ENCODE measurements at places on chromosomes 5 and 9.

GRCh38 chr9:2570615-2571479, 50.7 kb upstream of the VLDLR start:
- no peak for DNase-seq

- no peak for DNase-seq
Measured at GRCh38 chr5:171578829-171579491, 159.5 kb downstream of the FGF18 start.

- DNase-seq: no peak
Measured at GRCh38 chr5:10364186-10364689, 10.7 kb downstream of the MARCHF6 start.

DNA sequence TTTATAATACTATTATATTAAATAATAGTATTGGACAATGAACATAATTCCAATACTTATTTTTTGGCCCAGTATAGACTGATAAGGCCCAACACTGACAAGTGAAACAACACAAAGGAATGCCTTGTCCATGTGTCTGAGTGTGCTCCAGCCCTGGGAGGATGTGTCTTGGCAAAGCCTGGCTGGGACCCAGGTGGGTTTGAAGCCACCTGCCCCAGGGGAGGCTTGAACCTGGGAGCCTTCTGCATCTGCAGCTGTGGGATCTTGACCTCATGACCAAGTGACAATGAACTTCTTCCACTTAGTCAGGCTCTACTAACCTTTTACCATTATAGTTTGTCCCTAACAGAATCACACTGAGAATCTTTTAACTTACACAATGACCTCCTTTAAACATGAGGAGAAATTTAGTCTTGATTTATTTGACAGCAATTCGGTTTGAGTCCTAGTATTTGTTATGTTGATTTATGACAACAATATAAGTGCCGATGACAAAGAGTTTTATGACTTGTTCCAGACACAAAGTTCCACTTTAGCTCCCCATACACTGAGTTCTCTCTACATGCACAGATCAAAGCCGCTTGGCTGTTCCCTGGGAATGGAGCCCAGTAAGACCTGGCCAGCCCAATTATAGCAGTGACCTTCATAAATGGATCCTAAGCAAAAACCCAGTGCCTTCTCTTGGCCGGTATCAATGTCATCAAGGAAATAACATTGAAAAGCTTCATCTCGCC, 294.5 kb downstream of the CTNND2 start:
- no peak for DNase-seq

GRCh38 chr5:171427318-171428167, 8.1 kb downstream of the FGF18 start:
- no peak for DNase-seq

- DNase-seq: no peak
Measured at GRCh38 chr5:133806847-133807246, 161.6 kb downstream of the C5orf15 start.

DNA sequence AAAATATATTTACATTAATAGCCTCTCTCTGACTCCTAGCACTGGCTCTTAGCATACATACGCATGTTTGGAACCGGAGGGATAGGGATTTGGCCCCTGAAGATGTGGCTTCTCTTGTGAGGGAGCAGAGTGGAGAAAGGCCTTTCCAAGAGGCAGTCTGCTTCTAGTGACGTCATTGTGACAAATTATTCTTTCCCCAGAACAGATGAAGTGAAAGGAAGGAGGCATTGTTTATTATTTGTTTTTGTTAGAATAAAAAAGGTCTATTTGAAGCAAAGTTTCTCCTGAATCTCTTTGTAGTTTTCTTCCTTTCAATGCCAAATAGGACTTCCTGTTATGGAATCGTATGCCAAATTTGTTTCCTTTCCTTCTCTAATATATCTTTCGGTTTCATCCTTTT, 361.6 kb downstream of the ICE1 start:
- no peak for DNase-seq

DNA sequence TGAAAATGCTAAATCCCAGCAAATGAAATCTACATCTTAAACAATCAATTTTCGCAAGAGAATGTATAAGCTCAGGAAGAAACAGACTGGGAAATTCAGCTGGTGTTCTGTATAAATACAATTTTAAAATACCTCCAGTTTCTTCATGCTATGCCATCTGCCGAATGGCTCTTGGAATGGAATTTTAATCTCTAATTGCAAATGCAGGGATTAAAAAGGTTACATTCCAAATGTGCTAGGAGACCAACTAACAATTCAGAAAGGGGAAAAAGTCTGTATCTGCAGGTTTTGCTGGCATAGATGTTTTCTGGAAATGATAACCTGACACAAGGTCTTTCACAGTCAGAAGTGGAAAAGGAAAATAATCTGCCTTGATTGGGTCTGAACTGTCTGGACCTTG, 379.7 kb downstream of the MAT2B start:
- DNase-seq: no peak

DNA sequence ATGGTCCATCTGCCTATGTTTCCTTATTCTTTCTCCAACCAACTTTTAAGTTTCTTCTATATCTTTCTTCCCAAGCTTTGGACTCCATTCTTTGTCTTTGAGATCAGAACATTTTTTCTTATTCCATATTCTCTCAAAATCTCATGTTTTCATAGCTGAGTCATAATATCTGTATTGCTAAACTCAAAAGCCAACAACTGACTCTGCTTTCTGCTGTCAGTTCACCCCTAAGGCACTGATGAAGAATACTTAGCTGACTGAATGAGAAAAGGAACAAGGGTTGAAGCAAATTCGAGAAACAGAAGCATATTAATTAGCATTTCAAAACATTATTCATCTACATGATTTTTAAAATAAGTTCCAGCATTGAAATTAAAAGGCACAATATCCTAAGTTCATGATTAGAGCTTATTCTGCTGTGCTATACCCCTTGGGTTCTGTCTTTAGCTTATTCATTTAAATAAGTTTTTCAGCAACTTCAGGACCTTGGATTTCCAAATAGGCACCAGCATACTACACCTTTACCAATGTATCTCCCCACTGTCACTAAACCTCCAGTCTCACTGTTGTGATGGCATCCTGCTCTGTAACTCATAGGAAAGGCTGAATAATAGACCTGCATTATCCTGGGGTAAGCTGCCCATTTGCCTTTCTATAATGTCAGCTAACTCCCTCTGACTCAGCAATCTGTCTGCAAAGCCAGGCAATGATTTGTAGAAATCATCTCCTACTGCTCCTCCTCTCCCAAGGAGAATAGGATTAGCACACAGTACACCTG, 49.9 kb upstream of the C5orf46 start:
- DNase-seq: no peak

GRCh38 chr9:4301296-4301695, 1.4 kb upstream of the GLIS3 start:
- no peak for DNase-seq

DNA sequence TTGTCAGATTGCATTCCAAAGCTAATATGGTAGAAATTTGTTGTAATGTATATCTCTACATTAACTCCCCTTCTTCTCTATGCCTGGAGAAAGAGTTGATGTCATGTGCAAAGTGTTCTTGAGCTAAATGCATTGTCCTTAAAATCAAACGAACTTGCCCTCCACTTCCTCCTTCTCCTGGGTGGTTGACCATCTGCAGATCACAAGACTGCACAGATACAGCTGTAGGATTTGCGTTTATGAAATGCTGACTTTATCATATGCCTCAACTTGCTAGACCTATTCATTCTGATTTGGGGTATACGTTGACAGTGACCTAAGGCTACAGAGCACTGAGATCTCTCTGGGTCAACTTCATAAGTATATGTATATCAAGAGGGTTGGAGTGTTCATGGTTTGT, 8.3 kb downstream of the TRIM32 start:
- no peak for DNase-seq

DNA sequence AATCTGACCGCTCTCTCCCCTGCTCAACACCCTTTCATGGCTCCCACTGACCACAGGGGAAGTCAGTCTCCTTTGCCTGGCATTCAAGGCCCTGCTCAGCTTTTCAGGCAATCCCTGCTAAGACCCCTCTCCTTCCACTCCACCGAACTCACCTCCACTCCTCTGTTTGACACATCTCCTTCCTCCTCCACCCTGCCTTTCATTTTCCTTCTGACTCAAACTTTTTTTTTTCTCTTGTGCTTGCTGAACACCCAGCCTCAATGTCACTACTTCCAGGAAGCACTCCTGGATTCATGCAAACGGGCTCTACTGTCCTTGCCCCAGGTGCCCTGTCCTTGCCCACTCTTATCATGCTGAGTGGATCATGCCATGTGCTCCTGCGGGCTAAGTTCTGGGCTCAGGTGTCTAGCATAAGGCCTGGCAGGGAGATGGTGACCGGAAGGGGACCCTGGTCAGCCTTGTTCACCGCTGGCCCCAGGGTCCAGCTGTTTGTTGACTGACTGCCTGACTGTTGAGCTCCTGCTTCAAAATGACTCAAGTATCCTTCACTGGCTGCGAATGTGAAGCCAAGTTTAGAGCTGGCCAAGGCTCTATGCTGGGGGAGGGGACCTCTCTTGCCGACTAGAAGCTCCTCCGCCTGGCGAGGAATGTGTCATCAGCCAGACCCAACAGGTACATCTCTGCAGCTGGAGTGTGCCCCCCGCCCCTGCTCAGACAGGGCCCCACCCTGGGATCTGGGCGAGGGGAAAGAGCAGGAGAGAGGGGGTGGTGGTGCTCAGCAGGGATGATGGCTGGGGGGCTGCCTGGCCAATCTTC, 6.2 kb downstream of the NR5A1 start:
- DNase-seq: no peak

DNA sequence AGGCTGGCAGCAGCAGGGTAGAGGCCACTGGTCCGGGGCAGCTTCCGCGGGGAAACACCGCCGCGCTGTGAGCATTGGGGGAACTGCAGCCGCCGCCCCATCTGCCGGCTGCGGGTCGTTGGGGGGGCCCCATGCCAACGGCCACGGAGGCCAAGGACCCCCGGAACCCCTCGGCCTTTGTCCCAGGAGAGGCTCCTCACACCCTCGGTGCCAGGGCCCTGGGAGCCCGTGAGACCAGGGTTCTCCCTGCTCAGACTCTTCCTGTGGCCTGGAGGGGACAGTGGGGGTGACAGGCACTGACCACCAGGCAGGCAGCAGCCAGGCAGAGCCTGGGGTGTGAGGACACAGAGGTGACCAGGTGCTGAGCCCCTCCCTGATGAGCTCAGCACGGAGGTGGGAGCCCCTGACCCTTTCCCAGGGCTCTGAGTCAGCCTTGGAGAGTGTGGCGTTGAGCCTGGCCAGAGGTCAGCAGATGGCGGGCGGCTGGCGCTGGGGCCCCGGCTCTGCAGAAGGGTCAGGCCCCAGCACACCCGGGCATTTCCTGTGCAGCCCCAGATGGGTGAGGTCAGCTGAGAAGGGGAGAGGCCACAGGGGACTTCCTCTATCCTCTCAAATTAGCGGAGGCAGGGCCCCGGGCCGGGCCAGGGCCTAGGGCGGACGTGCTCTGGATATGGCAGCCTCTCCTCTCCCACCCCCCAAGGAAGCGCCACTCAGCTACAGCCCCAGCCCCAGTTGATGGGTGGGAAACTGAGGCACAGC, 17.9 kb upstream of the EGFL7 start:
- no peak for DNase-seq

DNA sequence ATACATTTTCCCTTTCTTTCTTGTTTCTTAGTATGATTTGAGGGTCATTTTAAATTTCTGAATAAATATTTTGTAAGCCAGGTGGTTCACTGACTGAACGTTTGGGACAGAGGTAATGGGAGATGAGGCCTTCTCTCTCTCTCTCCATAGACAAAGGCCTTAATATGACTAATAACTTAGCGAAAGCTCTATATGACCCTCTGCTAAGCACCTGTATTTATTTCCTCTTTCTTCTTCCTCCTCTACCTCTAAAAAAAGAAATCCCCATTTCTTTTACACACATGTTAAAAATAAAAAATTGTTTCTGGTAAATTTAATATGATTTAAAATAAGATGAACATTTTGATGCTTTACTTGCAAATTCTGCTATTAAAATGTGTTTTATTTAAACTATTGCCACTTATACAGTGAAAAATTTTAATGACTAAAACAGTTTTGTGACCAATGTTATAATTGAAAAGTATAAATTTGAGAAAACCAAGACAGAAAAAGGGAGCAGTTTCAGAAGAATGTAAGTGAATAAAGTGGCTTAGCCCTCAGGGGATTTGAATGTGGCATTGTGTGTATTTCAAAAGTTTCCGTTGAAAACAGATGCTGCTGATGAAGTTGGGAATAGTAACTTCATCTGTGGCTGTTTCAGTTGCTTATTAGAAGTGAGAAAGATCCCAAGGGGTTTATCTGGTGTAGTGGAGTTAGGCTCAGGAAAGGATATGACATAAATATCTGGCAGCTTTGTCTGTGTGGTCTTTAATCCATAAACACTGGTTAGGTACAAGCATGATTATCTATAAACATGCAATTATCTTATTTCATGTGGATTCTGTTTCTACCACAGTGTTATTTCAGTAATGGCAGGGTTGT, 128.6 kb upstream of the GRHPR start:
- DNase-seq: no peak

DNA sequence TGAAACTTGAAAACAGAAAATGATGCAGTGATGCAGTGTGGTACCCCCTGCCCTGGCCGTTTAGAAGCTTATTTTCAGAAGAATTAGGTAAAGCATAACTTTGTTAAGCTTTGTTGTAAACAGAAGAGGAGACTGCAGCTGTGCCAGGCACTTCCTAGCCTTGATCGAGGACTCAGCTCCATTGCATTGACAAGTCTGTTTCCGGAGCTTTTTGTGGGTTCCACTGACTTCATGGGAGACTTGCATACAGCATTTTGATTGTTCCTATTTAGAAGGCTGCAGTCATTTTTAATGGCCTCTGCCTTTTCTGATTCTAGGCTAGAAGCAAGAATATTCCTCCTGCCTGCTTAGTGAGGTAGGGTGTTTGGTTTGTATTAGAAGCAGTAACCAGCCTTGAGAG, 12.3 kb downstream of the MVB12B start:
- no peak for DNase-seq

- no peak for DNase-seq
Measured at GRCh38 chr9:81772144-81772543, 82.8 kb upstream of the TLE1 start.

DNA sequence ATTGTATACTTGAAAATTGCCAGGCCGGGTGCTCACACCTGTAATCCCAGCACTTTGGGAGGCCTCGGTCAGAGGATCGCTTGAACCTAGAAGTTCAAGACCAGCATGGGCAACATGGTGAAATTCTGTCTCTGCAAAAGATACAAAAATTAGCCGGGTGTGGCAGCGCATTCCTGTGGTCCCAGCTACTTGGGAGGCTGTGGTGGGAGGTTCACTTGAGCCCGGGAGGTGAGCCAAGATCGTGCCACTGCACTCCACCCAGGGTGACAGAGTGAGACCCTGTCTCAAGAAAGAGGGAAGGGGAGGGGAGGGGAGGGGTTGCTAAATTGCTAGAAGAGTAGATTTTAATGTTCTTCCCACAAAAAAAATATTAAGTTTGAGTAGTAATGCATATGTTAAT, 53.2 kb downstream of the FNBP1 start:
- no peak for DNase-seq

GRCh38 chr9:91811024-91811909, 138.8 kb downstream of the ROR2 start:
- no peak for DNase-seq

DNA sequence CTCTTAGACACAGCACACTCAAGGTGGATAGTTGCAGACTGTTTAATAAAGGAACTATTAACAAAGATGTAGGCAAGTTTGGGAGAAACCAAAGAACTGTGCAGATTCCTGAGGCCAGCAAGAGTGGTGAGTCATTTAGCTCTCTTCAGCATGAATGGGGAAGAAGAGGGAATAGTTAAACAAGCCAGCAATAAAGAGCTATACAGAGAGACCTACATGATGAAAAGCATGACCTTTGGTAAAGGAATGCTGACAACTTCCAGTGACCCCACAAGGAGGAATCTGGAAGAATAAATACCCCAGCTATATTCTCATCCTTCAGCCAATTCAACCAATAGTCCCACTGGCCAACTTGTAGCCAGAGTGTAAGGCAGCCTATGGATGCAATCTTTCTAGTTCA, 706.0 kb upstream of the GRAMD2B start:
- DNase-seq: no peak

- no peak for DNase-seq
Measured at GRCh38 chr9:109857336-109857735, 77.3 kb downstream of the PALM2AKAP2 start.

All from central memory CD4-positive, alpha-beta T cell (primary cell).